Progenitor cell of endocrine pancreas (in vitro differentiated cells): ENCODE measurements at places on chromosomes 12 and 14.

- DNase-seq = no peak
These were observed 131.6 kb upstream of the SOX5 start for GRCh38 chr12:24081092-24081529.

DNA sequence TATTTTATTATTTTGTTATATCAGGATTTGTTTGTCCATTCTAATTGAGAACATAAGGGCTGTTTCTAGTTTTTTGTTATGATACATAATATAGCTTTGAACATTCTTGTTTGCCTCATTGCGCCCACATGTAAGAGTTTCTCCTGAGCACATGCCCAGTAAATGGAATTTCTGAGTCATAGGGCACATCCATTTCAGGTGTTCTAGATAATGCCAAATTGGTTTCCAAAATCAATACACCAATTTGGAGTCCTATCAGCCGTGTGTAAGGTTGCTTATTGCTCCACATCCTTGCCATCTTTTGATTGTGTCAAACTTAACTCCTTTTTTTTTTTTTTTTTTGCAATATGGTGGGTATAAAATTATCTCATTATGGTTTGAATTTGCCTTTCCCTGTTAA, 97.9 kb upstream of the RESF1 start:
- DNase-seq = no peak

DNA sequence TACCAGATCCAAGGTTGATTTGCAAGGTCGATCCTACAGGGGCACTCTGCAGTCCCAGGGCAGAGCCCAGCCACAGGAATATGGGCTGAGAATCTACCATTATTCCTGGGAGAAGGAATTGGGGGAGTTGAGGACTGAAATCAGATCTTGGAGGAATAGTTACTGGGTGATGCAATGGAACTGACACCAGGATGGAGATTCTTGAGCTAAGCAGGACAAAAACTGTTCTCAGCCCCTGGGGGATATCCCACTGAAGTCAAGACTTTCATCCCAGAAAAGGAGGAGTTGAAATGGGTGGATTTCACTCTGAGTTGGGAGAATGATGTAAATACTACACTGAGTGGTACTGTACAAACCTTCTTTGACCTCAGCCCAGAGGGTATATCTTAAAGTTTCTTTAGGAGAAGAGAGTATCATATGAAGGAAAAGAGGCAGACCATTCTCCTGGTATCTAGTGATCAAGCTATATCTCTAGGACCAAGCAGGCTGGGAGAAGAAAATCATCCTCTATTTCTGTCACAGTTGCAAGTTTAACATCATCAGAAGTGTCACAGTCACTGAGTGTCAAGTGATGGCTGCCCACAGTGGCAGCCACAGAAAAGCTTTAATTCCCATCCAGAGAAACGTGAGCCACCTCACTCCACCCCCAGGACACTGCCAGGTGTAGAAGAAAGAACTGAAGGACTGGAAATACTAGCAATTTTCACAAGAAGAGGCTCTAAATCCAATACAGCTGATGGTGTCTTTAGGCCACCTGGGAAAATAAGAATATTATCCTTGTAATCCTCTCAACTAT, 181.9 kb downstream of the NUAK1 start:
- DNase-seq = no peak

GRCh38 chr12:127729381-127729780, 537.6 kb upstream of the TMEM132C start:
- DNase-seq = no peak

GRCh38 chr12:46808955-46809697, 16.7 kb downstream of the SLC38A4 start:
- DNase-seq = no peak

- no peak for DNase-seq
These were observed 7.0 kb downstream of the SLC25A29 start for GRCh38 chr14:100299238-100299560.

GRCh38 chr12:71160585-71160984, 2.8 kb upstream of the TSPAN8 start:
- no peak for DNase-seq

DNA sequence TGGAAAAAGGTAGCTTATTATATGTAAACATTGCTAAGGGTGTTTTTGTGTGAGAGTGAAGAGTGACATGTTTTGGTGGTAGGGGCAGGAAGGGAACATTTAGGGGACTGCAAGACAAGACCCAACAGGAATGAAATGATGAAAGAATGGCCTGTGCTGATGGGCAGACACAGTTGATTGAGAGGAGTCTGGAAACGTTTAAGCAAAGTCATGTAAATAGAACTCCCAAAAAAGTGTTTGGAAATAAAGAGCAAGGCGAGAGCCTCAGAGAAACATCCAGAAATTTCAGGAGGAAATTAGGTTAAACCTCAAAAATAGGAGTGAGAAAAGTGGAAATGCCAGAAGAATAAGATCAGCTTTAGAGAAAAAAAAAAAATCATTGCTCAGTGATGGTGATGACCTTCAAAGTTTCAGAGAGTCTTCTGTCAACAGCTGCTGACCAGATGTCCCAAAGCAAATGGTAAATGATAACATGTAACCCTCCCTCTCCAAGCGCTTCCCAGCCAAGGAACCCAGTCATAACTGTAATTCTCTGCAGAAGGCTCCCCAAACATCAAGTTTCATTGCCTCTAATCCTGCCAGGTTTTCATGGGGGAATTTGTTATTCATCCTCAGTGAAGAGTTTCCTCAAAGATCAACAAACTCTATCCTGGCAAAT, 223.2 kb upstream of the FAR2 start:
- no peak for DNase-seq

DNA sequence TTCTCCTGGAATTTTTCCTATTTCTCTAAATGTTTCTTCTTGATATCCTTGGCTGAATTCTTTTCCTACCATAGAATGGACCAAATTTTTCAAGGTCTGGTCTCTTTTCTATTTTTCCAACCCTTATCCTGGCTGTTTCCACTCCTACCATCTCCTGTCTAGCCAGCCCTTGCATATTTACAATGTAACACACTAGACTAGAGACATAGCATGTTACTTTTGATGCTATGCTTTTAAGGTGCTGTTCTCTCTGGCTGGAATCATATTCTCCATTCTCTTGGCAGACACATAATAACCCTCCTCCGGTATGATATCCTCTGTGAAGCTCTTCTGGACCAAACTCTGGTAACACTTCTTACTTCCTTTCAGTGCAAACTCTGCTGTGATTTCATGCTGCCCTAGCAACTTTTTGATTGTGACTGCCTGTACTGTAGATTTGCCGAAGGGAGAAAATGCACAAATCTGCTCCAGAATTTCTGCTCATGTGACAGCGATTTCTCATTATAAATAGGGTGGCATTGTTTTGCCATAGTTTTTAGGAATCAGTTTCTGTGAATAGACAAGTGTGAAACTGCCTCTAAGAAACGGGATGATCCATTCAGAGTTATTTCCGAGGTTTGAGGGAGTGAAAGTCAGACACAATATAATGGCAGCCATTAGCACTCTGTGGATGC, 284.4 kb downstream of the MDGA2 start:
- DNase-seq = no peak

DNA sequence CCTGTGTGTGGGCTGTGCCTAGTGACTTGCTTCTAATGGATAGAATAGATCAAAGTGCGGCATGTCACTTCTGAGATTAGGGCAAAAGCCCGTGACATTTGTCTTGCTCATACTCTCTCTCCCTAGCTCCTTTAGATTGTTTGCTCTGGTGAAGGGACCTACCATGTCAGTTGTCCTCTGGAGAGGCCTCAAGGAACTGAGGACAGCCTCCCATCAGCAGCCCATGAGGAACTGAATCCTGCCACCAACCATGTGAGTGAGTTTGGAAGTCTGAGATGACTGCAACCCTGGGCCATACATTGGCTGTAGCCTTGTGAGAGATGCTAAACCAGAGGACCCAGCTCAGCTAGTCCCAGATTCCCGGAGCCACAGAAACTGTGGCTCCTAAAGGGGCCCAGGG, 101.6 kb upstream of the ESRRB start:
- no peak for DNase-seq

- no peak for DNase-seq
These were observed 31.2 kb upstream of the PLEKHG6 start for GRCh38 chr12:6279256-6279628.

- no peak for DNase-seq
These were observed 3.6 kb downstream of the HIP1R start for GRCh38 chr12:122838841-122839240.

DNA sequence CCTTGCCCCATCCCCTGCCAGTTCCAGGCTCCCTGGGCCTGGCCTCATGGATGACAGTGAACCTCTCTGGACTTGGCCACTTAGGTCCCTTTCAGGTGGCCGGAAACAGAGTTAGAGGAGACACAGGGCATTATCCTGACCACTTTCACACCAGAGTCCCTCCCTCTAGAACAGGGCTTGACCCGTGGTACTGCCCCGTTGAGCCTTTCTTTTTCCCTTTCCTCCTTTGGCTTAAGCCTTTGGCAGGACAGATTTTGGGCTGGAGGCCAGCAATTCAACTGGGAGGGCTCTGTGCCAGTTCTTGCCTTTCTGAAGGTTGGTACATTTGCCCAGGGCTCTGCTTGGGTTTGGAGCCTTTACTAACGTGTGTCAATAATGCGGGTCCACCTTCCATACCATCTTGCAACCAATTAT, 22.8 kb downstream of the TPCN1 start:
- no peak for DNase-seq
